ENCODE measurements at places on chromosomes 6 and 20. TPM values are rescaled to one million over a fixed set of nuclear protein-coding genes. Genes with fewer than 3 reads are reported as not detected.

DNA sequence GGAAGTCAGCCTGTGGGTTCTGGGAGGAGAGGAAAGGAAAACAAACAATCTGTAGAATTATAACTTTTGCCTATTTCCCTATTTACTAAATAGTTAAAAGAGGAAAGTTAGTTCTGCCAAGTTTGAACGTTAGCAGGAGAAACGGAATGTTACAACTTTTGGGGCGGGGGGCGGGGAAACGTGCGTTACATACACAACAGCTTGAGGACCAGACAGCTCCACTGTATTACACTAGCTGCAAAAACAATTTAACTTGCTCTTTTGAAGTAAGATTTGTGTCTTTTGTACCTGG, 498 bp upstream of the PRDM1 start:
- H3K4me1 ChIP-seq = no peaks in the 10 kb centered on the region
- H3K27me3 ChIP-seq = no peaks in the 10 kb centered on the region
- H3K36me3 ChIP-seq = no peaks in the 10 kb centered on the region
- peak overlapping the region; percentile 46 for H3K4me3 ChIP-seq

GRCh38 chr6:32086661-32087573, 22.2 kb downstream of the TNXB start:
- no peaks in the 10 kb centered on the region for H3K36me3 ChIP-seq
- H3K4me1 ChIP-seq = peaks cover 55% of the 10 kb centered on the region
- H3K4me3 ChIP-seq = peak overlapping the region; percentile 12
- DNase-seq = no peak

The OPRM1 gene
- total RNA-seq = not detected

The POU5F1 gene
- total RNA-seq = 5.5 TPM

All from esophagus squamous epithelium (tissue), 5 donors.